ENCODE measurements at places on chromosomes 1 and 21. TPM values are rescaled to one million over a fixed set of nuclear protein-coding genes. Genes with fewer than 3 reads are reported as not detected.

- DNase-seq = no peak
Observed at GRCh38 chr1:114510274-114511031, 550 bp downstream of the TRIM33 start.

DNA sequence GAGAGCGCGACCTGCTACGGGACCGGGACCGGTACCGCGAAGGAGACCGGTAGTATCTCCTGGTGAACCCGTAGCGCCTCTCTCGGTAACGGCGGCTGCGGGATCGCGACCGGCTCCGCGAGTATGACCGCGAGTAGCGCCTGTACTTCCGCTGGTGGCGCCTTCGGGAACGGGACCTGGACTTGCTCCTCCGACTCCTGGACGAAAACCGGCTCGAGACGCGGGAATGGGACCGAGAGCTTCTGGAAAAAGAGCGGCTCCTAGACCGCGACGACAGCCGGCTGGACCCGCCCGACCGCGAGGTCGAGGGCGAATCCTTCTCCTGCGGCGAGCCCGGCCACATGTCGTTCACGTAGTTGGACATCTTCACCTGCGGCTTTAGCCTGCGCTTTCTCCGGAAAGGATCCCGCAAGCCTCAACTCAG is 642 bp downstream of the RSRP1 start:
- no peak for DNase-seq

DNA sequence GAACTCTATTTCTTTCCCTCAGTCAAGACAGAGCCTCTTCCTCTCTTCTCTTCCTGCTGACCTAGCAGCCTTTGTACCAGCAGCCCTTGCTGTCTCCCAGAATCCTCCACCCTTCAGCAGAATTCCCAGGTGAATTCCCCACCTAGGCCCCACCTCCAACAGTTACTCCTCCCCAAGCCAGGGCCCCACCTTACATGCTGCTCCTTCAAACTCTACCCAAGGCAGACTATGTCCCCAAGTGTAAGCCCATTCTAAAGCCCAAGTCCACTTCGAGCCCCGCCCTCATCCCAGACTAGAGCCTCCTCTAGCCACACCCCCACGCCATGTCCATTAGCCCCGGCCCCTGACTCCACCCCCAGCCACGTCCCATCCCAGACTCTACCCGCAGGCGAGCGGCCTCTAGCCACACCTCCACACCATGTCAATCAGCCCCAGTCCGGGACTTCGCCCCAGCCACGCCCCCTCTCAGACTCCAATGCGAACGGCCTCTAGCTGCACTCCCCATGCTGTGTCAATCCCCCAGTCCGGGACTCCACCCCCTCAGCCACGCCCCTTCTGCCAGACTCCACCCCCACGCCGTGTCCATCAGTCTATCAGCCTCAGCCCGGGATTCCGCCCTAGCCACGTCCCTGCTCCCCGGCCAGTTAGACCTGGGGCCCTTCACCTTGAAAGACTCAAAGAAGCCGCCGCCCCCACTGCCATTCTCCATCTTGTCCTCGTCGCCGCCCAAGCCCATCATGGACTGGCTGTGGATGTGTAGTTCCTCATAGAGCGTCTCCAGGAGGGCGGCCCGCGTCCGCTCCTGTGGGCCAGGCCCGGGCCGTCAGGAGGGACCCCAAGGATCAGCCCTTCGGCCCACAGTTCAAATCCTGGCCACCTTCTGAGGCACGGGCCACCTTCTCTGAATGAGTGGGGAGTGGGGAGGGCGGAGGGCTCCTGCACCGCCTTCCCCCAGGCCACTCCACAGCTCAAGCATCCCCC is 61.3 kb downstream of the RAP1GAP start:
- peak; percentile 66 for DNase-seq

- DNase-seq = no peak
Observed at GRCh38 chr1:36934061-36934460, 100.3 kb downstream of the GRIK3 start.

GRCh38 chr1:110068646-110069403 is 1.6 kb downstream of the ALX3 start:
- no peak for DNase-seq

DNA sequence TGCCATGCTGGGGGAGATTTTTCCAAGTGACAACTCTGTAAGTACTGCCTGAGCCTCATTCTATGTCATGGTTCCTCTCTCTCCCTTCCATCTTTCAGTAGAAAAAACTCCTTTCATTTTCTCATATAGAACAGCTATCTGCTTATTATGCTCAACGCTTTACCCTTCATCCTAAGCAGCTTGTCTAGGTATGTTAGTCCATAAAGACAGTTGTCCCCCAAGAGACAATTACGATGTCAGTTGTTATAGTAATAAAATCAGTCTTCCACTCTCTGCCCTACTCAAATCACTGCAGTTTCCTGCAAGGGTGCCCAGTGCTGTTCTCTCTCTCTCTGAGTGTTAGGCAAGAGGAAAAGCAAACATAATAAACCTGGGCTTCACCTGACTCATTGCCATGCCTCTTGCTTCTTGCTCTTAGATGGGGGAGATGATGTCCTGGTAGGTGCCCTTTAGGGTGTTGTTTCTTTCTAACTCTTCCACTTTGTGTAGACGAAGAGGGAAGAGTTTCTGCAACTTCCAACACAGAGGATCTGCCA is 59.4 kb downstream of the PAPPA2 start:
- peak; percentile 35 for DNase-seq

- DNase-seq = no peak
Observed at GRCh38 chr1:116908266-116908665, 1.4 kb upstream of the PTGFRN start.

- DNase-seq = no peak
Observed at GRCh38 chr1:210301615-210302000, 27.1 kb upstream of the HHAT start.

- DNase-seq = no peak
Observed at GRCh38 chr1:230401763-230402294, 24.3 kb downstream of the PGBD5 start.

- DNase-seq = peak; percentile 72
Observed at GRCh38 chr1:224528900-224529299, 87.2 kb upstream of the CNIH3 start.

GRCh38 chr1:162855461-162856150 is 5.4 kb downstream of the CCDC190 start:
- DNase-seq = peak; percentile 33

- DNase-seq = peak; percentile 90
Observed at GRCh38 chr1:200738949-200739651, 407 bp downstream of the CAMSAP2 start.

GRCh38 chr1:48294656-48295055 is 72.1 kb downstream of the SLC5A9 start:
- no peak for DNase-seq

DNA sequence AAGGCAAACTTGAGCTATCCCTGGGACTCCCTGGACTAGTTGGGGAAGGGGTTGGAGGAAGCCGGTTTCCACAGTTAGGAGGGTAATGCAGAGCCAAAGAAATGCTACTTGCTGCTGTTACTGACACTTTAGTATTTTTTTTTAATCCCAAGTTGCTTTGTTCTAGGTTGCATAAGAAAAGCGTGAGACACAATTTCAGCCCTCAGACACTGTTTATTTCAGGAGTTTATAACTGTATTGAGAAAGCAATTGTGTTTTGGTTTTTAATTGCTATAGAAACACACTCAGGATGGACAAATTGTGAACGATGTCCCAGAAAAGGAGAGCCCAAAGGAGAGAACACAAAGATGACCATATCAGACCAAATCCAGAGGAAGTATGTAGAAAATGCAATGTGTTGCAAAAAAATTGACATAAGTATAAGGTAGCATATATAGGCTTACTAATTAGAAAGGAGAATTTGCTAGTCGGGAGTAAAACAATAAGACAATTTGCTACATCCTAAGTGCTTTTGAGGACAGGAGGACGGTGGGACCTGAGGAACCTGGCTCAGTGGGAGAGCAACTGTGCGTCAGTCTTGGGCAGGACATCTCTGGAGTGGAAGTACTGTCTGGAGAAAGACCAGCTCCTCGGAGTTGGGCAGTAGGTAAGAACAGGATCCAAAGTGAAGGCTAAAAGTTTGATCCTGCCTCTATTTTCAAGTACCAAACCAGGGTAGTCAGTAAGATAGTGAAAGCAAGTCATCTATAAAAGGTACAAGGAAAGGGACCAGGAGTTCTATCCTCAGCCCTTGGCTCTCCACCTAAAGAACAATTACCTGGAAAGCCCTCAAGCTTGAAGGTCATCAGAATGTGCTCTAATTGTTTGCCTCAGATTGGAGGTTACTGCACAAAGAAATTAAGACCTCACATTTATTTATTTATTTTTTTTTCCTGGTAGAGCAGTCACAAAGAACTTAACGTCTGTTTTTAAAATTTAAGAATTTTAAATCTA is 39.9 kb downstream of the DIPK1A start:
- no peak for DNase-seq

DNA sequence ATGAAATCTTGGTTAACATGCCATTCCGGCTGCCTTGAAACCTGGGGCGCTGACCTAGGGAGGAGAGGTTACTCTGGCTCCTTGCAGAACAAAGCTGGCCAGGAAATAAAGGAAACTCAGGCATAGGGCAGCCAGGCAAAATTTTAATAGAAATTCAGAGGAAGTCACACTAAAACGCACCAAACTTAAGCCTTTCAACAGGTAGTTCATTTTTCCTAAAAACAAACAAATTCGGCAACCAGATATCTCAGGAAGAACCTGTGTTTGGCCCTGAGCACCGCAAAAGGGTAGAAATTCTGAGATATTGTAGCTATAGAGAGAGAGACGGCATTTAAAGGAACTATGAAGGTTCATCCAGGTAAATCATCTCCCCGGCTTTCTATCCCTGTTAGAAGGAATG is 13.1 kb downstream of the LYST start:
- DNase-seq = no peak

DNA sequence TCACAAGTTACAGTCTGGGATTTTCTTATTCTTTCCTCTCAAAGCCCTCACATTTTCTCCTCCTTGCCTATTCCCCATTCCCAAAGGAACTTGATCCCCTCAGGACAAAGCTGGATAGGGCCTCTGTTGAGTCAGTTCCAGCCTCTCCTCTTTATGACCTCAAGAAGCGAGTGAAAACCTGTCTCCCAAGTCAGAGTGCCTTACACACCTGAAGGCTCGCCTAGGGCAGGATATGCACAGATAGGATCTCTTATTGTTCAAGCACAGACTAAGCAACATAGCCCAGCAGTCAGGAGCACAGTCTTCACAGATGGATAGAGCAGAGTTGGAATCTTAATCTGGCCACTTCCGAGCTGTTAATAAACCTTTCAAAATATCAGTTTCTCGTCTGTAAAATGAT is 60.8 kb upstream of the PRRC2C start:
- peak; percentile 75 for DNase-seq

- peak; percentile 88 for DNase-seq
Observed at GRCh38 chr21:37878946-37879660, 37.2 kb downstream of the KCNJ6 start.

B4GALT2 gene
- total RNA-seq = 103 TPM

KTI12 gene
- total RNA-seq = 9.7 TPM

PTPRC gene
- total RNA-seq = 0.11 TPM

KRTAP19-1 gene
- not detected for total RNA-seq

NES gene
- 70.0 TPM for total RNA-seq

LDLRAD1 gene
- total RNA-seq = not detected

U2AF1 gene
- 49.3 TPM for total RNA-seq

SLC9C2 gene
- not detected for total RNA-seq

Measured in PC-3 (cell line).